ENCODE measurements at places on chromosomes 6 and 20.

DNA sequence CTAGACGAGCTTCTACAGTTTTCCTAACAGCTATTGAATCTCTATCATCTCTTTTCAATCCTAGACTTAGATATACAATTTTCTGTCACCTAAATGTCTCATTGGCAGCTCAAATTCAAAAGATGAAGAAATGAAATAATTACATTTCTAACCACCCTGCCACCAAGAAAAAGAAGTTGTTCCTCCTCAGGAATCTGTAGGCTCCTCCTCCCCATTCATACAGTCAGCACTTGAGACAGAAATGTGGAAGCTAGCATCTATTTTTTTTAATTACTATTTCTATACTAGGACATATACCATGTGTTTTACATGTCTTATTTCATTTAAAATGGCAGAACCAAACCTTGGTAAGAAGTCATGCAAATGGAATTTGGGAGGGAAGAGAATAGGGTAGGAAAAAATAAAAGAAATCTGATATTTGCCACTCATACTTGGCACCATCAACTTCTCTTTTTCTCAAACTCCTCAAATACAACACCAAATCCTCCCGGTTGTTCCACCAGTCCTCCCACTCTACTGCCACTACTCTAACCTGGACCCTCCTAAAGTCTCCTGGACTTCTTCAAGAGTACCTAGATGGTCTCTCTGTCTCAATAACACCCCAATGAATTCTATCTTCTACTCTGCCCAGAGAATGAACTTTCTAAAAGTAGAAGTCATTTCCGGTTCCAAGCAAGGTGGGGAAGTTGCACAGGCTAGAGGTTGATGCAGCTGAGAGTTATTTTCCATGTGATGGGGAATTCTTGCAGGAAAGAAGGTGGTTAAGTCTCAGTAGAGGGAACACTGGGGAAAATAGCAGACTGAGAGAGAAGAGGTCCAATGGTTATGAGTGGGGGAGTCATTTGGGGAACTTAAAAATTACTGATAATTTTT is 54.1 kb downstream of the ATXN1 start:
- no peak for DNase-seq

- DNase-seq = peak; percentile 62
Measured at GRCh38 chr6:157528931-157529653, 148.1 kb downstream of the ZDHHC14 start.

DNA sequence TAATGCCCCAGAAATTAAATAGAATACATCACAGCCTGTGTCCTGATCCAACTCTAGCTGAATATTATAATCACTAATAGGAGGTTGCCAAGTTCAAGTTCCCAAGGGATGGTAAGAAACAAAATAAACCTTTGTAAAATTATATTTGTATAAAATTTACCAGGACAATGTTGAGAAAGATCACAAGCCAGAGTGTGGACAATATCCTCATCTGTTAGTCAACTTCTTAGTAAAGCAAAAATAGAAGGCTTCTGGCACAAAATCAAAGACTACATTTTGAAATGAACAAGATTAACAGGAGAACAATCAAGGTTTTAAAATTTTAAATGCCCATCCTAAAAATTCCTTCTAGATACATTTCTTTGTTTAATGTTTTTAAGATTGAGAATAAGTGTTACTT is 290.4 kb upstream of the HSF2 start:
- DNase-seq = no peak

DNA sequence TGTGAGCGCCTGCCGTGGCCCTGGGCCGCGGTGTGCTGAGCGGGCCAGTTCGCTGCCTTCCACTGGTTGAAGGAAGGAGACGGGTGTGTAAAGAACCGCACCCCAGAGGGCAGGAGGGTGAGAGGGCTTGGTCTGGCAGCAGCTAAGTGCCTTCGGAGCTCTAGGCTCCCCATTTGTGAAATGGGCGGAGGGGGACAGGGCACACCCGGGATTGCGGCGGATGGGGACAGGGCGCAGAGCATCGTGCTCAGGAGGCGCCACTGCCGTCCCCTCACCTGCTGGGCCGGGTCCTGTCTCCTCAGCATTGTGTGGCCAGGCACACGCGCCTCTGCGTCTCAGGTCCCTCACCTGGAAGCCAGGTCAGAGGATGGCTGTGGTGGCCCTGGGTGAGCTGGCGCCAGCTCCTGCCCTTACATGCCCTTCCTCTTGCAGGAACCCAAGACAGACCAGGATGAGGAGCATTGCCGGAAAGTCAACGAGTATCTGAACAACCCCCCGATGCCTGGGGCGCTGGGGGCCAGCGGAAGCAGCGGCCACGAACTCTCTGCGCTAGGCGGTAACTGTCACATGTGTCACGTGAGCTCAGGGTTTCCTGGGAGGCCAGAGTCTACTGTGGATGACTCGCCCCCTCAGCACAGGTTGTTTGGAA is 3.1 kb downstream of the ADRM1 start:
- DNase-seq = no peak

DNA sequence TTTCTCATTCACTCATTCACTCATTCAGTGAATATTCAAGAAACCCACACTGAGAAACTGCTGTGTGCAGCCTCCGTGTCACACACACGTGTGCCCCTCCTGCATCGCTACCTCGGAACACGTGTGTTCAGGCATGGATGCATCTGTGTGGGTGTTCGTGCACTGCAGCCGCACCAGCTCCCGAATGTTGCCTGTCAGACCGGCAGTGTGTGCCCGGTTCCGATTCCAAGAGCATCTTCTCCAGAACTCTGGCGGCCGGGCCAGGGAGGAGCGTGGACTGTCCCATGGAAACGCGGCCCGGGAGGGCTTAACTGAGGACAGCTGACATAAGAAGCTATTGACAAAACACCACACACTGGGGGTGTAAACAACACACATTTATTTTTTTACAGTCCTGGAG is 216.0 kb downstream of the DLL1 start:
- DNase-seq = no peak

- DNase-seq = no peak
Measured at GRCh38 chr20:58523971-58524315, 8.7 kb upstream of the APCDD1L start.

DNA sequence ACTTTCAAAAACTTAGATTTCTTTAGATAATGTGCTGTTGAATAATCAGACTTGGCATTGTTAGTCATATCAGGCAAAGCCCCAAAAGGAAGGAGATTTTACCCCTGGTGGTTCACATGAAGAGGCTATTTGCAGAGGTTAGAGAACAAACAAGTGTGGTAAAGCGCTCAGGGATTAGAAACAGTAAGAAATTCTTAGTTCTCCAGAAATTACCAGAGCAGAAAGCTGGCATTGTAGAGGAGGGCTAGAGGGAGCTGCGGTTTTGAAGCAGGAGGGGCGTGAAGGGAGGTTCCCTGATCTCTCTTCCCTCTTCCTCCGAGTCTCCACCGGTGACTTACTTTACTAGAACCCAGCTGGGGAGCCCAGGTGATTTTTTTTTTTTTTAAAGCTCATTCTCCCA is 10.2 kb downstream of the MYO6 start:
- peak; percentile 77 for DNase-seq

- no peak for DNase-seq
Measured at GRCh38 chr6:166487148-166487547, 99.3 kb downstream of the RAMACL start.

- DNase-seq = no peak
Measured at GRCh38 chr20:46434597-46434996, 28.2 kb upstream of the ELMO2 start.

GRCh38 chr6:3022765-3023662 is 23.3 kb downstream of the NQO2 start:
- peak; percentile 67 for DNase-seq

DNA sequence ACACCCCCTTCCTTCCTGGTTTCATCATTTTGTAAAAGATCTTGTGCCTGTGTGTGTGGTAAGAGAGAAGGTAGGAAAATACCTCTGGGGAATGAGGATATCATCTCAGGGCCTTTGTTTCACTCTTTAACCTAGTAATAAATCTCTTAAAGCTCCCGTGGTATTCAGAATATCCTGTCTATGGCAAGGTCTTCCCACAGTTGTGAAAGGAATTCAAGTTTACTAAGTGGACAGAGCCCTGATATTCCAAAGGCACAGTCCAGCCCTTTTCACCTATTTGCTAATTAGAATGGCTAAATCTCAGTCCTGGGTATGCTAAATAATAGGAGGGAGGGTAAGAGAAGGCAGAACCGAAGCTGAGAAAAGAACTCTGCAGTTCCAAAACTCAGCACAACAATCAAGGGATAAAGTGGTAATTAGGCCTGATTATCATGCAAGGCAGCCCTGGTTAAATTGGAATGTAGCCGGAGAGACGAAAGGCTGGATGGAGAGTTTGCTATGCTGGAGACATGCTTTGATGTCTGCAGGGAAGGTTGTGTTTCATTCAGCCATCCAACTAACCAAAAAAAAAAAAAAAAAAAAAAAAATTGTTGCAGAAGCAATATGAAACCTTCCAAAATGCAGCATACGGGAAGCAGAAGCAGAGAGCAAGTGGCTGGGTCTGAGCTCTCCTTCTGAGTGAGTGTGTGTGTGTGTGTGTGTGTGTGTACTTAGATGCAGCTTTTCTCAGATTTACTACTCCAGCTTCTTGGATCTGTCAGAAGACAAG is 28.5 kb upstream of the PIM1 start:
- DNase-seq = no peak

GRCh38 chr6:139988685-139989084 is 614.2 kb upstream of the CITED2 start:
- DNase-seq = no peak

- DNase-seq = peak; percentile 15
Measured at GRCh38 chr6:89400912-89401399, 11.1 kb downstream of the RRAGD start.

DNA sequence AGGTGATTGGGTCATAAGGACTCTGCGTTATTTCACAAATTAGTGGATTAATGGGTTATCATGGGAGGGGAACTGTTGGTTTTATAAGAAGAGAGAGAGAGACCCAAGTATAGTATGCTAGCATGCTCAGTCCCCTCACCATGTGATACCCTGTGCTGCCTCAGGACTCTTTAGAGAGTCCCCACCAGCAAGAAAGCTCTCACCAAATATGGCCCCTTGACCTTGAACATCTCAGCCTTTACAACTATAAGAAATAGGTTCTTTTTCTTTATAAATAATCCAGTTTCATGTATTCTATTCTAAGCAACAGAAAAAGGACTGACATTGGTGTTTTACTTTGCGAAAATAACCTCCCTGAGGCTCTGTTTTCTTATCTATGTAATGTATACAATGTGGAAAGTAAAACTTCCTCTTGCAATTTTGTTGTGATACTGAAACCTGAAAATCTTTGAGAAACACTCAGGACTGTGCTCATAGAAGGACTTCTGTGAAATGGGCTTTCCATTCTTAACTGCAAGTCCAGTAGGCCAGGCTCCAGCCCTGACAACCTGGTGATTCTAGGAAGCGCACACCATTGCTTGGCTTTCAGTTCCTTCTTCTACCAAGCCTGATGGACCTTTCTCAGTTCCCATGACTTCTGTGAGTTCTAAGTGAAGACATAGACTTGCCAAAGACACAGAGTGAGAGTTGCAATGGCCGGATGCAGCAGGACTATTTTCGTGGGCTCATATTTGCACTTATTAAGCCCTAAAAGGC is 21.9 kb downstream of the SIRPD start:
- DNase-seq = peak; percentile 4

DNA sequence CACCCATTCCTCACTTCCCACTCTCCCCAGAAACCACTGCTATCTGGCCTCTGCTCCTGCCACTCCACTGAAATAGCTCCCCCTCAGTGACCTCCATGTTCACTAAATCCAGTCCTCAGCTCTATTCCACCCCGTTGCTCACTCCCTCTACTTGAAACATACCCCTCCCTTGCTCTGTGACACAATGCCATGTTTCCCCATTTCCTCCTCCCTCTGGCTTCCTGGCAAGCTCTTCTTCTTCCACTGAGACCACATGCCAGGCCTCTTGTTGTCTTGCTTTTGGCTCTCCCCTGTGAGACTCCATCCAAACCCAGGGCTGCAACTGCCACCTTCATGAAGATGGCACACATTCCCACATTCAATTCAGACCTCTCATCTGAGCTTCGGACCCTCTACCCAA is 13.9 kb downstream of the TMEM151B start:
- no peak for DNase-seq

- no peak for DNase-seq
Measured at GRCh38 chr6:160042014-160042773, 73.3 kb downstream of the IGF2R start.

DNA sequence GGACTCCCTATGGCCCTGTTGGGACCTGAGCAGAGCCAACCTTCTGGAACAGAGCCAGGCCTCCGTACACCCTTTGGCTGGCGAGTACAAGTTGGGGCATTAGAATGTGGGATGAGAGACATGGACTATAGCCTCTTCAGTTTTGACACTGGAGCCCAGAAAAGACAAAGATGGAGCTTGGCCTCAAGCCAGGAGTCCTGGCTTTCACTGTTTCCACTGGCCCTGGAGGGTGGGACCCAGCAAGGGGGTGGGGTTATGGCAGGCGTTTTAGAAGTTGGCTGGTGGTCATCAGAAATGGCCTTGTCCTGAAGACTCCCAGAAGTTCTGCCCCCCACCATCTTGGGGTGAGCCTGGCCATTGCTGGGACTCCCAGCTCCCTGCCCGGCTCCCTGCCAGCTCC is 21.8 kb downstream of the ITPR3 start:
- no peak for DNase-seq

- DNase-seq = no peak
Measured at GRCh38 chr20:8335495-8336195, 203.6 kb downstream of the PLCB1 start.

GRCh38 chr6:99563056-99563723 is 5.3 kb downstream of the CCNC start:
- DNase-seq = no peak

DNA sequence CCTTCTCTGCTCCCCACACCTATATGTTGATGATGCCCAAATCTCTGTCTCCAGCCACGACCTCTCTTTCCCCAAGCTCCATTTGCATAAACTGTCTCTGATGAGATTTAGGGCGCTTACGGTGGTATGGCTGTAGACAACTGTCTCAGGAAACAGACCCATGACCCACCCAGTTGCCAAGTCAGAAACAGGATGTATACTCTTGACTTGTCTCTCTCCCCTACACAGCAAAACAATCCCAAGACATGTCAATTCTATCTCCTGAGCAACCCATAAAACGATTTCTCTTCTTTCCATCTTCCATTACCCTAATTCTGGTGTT is 13.9 kb downstream of the GNL1 start:
- DNase-seq = no peak

DNA sequence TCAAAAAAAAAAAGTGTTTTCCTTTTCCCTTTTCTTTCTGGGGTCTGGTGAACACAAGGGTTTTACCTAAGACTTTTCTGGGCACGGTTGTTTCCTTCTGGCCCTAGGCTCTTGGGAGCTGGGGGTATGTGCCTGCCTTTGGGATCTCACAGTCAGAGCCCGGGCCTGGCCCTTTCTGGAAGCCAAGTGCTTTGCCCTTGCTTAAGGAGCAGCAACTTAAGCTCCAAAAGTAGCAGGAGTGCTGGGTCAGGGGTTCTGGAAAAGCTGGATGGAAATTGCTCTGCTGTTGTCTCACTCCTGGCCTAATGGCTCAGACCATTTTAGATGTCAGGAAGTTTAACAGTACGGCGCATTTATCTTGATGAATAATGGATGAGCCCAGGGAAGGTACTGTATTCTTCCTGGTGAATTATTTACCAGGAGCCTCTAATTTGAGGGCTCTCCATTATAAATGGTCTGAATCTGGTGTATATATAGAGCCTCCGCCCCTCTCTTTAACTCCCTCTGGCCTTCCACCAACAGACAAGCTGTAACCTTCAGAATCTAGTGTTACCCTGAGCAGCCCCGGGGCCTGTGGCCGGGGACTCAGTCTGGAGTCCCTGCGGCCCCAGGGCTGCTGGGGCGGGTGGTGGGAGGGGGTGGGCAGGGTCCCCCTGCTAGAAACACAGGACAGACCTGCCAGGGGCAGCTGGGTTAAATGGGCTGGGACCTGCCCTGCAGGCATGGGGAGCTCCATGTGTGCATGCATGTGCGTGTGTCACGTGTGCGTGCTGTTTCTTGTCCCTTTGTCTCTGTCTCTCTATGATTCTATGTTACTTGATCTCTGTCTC is 37.5 kb downstream of the PTK7 start:
- no peak for DNase-seq

- DNase-seq = no peak
Measured at GRCh38 chr6:53752856-53753255, 41.9 kb upstream of the LRRC1 start.

Data from KBM-7 (cell line).